ENCODE measurements at places on chromosomes 2 and 18. TPM values are rescaled to one million over a fixed set of nuclear protein-coding genes. Genes with fewer than 3 reads are reported as not detected.

Gene FBXO41
- 20.0 TPM for total RNA-seq

Gene IL1RN
- not detected for total RNA-seq

Gene CFC1
- 0.41 TPM for total RNA-seq

DNA sequence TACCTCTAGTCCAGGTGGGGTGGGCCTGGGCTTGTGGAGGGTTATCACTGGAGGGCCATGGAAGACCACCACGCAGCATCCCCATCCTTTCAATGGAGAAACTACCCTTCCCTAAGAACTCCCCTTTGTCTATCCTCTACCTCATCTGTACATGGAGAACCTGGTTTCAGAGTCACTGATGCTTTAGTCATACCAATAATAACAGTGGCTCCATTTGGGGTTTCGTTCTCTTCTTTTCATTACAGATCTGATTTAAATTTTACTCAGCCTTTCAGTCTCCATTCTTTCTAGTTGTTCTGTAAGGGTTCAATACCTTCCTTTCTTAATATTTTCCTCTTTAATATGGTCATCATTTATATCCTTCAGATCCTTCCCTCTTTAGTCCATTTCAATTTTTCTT is 54.6 kb upstream of the ZFP36L2 start:
- DNase-seq = no peak

DNA sequence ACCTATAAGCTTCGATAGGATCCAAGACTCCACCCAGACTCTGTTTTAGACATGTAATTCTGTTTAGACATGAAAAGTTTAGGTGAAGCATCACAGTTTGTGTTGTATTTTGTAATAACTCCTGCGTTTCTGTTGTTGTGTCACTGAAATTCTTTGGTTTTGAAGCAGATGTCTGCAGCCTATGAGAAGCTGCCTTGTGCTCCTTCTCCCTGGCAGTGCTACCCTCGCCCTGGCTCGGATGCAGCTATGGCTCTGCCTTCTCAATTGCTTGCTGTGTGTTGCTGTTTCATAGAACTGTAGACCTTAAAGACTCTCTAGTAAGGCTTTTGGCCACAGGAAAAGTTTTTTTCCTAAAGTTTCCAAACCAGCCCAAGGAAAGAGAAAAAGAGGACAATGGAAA is 40.2 kb upstream of the ZNF638 start:
- DNase-seq = no peak

Gene RGPD6
- total RNA-seq = 125 TPM

Gene CWC22
- 26.1 TPM for total RNA-seq

GRCh38 chr2:213068676-213069359 is 82.6 kb downstream of the IKZF2 start:
- no peak for DNase-seq

Gene C2orf74
- total RNA-seq = 2.9 TPM

DNA sequence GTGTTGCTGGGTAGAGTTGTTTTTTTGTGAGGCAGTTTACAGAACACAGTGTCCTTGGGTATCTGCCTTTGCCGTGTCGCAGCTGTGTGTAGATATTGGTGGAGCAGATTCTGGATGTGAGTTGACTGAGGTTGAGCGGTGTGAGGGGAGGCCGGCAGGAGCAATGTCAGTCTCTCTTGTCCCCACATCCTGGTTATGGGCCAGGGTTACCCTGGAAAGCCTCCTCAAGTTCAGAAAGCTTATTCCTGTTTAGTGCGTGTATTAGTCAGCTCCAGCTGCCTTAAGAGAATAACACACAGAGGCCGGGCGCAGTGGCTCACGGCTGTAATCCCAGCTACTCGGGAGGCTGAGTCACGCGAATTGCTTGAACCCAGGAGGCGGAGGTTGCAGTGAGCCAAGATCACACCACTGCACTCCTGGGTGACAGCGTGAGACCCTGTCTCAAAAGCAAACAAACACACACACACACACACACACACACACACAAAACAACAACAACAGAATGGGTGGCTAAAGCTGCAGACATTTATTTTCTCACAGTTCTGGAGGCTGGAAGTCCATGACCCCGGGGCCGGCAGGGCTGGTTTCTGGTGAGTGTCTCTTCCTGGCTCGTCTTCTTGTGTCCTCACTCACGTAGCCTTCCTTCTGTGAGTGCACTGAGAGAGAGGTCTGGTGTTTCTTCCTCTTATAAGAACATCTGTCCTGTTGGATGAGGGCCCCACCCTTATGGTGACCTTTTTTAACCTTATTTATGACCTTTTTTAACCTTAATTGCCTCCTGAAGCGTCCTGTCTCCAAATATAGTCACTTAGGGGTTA is 5.1 kb downstream of the NCK2 start:
- DNase-seq = no peak

DNA sequence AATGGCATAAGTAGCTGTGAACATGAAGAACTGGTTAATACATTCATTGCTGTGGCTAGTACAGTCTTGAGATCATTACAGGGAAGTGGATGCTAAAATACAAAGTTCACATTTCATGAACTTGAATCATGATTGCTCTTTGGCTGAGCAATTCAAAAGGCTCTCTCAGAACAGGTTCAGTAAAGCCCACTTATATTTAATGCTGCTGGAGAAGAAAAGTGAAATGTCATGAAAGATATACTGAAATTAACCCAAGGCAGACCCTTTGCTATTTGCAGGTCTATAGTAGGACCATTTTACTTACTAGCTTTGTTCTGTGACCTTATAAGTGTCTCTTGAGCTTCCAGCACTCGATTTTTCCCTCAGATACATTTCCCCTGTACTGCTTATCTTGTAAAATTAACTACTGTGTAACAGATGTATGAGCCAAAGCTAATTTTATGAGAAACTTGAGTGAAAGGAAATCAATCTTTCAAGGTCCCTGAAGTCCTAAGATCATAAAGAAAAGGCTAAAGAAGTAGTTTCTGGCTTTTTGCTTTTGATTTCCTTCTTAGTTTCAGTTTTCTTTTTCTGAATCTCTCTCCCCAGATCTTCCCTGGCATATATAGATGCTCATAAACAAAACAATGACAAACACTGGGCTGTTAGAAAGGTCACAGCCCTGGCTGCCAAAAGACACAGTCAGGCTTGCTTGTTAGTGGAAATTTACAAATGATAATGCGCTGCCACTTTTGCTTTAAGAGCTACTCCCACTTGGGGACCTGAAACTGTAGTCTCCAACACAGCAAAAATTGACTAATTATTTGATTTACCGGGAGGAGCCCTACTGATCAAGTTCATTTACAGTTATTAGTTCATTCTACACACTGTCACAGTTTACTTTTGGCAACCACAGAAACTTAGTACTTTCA is 132.7 kb upstream of the XPO1 start:
- DNase-seq = no peak

Gene SLC9A4
- total RNA-seq = under 0.01 TPM

DNA sequence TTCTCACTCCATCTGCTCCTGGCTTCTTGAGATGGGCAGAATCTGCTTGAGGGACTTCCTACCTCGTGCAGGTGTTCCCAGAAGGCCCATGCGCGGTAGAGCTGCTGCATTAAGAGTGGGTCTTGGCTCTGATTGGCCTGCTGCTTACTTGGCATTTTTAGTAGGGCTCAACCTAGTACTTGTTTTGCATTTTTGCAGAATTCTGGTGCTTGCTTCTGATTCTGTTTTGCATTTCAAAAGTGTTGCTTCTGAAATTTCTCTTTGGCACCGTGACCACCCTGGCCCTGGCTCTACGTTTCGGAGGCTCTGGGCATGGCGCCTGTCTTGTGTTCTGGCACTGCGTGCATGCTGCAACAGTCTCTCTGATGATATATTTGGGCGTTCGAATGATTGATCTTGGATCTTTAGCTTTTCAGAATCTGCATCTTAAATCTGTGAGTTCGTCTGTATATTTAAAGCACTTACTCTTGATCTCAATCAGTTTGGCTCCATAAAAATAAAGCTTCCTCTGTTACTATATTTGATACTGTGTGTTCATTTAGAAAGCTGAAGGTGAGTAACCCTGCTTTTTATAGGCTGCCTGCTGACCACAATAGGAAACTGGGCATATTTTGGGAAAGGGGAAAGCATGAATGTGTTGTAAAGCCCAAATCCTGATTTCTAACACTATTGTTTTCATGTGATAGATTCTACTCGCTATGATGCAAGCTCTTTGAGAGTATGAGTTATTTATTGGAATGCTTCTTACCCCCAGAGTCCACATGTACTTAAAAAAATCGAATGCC is 22.2 kb downstream of the EFR3B start:
- DNase-seq = no peak

Gene KIAA2012
- total RNA-seq = 0.82 TPM

DNA sequence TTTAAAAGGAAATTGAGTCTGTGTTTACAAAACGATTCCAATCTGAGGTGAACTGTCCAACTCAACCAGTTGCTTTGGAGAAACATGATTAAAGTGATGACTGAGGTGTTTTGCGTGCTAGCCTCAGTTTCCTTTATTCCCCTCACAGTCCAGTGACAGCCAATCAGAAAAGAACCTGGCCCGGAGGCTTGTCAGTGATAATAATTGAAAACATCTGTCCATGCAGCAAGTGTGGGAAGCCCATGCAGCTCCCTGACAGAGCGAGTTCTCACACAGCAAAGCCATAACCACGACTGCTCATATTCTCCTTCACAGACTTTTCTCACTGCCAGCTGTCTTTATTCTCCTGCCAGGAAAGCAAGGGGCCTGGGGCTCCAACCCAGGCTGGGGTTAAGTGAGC is 613.4 kb downstream of the ARHGAP15 start:
- DNase-seq = no peak

Gene KCNG2
- total RNA-seq = under 0.01 TPM
